GM12878 (cell line): ENCODE measurements at places on chromosomes 2 and 18. TPM values are rescaled to one million over a fixed set of nuclear protein-coding genes. Genes with fewer than 3 reads are reported as not detected.

Gene STAT1
- 318 and 331 TPM in 2 replicates for polyA plus RNA-seq

Gene NDUFB3
- polyA plus RNA-seq, result 665 and 707 TPM in 2 replicates

DNA sequence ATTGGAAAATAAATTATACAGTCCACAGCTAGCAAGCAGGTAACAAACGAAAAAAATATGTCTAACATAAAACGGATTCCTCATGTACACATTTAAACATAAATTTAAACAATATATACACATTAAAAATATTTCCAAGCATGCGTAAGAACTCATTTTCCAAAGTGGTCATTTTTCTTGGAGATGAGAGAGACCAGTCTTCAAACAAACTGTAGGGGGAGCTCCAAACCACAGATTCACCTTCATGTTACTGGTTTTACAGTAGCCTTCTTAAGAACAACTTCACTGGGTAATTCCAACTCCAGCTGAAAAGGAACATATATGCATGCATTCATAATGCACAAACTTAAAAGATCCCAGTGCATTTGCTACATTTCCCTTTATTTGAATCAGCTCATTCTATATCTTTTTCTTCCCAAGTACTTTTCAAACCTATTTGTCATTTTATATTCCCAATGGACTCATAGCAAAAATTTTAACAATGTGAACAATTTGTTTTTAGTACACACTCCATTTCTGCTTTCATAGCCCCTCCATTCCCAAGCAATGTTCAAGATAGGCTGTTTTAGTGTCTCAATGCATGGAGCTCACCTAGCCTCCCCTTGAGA lies 4.7 kb upstream of the STAMBP start:
- H3K4me1 ChIP-seq, result peaks cover 20% of the 10 kb centered on the region
- peak; percentile 49 for DNase-seq
- H3K4me3 ChIP-seq, result no peak overlapping the region
- no peaks in the 10 kb centered on the region for H3K36me3 ChIP-seq

DNA sequence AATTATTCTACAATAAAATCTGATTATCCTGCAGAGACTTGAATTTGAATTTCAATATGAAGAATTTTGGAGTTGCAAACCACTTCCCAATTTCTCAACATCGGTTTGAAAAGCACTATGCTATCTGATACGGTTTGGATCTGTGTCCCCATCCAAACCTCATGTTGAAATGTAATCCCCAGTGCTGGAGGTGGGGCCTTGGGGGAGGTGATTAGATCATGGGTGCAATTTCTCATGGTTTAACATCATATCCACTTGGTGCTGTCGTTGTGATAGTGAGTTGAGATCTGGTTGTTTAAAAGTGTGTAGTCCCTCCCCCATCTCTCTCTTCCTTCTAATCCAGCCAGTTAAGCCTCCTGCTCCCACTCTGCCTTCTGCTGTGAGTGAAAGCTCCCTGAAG lies 205.7 kb downstream of the NBAS start:
- H3K4me3 ChIP-seq, result no peak overlapping the region
- no peak overlapping the region for H3K27ac ChIP-seq
- H3K27me3 ChIP-seq, result no peaks in the 10 kb centered on the region

- H3K27me3 ChIP-seq, result no peaks in the 10 kb centered on the region
- H3K27ac ChIP-seq, result no peak overlapping the region
- DNase-seq, result no peak
- H3K4me3 ChIP-seq, result no peak overlapping the region
- no peaks in the 10 kb centered on the region; the same call in 1 of the 2 replicates for H3K4me1 ChIP-seq
These were observed 63.7 kb upstream of the ZCCHC2 start for GRCh38 chr18:62458868-62459716.
